ENCODE measurements at places on chromosomes 3 and 15. TPM values are rescaled to one million over a fixed set of nuclear protein-coding genes. Genes with fewer than 3 reads are reported as not detected.

The MGA gene
- 36.9 TPM for total RNA-seq

The FEZF2 gene
- not detected for total RNA-seq

The GRK7 gene
- not detected for total RNA-seq

The LOXL1 gene
- total RNA-seq: 12.3 TPM

DNA sequence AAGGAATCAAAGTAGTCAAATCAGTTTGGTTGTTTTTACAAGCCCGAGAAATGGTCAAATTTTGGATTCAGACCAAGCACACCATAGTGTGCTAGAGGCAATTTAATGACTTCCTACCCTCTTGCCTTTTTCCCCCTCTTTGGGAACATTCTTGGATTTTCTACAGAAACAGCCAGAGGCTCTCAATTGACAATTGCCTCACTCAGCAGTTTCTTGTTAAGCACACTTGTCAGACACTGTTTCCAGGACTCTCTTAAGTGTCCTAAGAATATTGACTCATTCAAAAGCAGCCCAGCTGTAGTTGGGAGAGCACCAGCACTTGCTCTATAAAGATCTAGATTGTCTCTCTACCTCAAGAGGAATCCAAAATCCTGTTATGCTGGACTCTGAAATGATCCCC is 1.5 kb upstream of the SLC35G2 start:
- DNase-seq: no peak

GRCh38 chr3:196227121-196227561 is 10.8 kb downstream of the SLC51A start:
- no peak for DNase-seq

- DNase-seq: no peak
These were observed 5.3 kb upstream of the REC114 start for GRCh38 chr15:73437543-73438109.

- no peak for DNase-seq
These were observed 42.0 kb upstream of the SKOR1 start for GRCh38 chr15:67783303-67783702.

DNA sequence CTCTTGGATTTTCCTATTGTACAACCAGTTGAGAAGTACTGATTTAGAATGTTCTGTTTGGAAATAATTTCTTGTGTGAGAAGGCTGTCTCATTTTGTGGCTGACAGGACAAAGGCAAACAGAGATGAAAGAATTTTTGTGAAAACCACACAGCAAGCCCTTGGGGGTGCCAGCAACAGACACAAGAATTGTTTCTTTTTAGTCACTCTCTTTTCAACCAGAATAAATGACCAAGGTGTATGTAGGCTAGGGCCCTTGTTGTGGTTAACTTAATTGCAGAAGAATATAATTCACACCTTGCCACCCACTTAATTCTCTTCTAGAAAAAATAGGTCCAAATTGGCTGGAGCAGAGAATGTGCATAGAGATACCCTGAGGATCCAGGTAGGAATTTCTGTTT is 329.4 kb upstream of the TBC1D5 start:
- no peak for DNase-seq

DNA sequence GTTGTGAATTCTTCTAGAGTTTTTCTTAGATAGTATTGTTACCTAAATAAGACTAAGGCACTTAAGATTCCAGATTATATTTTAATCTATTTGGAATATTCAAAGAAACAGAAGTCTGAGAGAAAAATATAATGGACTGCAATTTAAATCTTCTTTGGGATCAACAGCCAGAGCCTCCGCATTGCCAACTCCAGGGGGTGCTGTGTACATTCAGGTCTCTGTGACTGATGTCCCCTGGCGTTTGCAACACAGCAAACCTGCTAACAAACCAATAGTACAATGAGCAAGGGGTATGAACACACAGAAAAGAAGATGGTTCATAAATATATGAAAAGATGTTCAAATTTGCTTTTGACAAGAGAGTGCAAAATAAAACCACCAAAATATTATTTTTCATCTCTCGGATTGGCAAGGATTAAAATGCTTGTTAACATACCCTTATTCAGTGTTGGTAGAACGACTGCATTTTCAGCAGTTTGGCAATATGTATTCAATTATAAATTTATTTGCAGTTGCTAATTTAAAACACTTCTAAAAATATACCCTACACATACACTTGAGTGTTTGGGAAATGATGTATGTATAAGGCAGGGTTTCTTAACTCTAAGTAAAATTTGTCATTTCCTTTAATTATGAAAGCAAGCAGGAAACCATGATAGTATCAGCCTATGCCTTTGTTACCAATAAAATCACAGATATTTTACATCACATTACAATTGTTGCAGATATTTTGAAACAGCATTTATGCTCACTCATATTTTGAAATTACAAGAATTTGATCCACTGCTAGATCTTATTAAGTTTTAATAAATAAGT is 16.1 kb upstream of the TM4SF1 start:
- peak; percentile 73 for DNase-seq

DNA sequence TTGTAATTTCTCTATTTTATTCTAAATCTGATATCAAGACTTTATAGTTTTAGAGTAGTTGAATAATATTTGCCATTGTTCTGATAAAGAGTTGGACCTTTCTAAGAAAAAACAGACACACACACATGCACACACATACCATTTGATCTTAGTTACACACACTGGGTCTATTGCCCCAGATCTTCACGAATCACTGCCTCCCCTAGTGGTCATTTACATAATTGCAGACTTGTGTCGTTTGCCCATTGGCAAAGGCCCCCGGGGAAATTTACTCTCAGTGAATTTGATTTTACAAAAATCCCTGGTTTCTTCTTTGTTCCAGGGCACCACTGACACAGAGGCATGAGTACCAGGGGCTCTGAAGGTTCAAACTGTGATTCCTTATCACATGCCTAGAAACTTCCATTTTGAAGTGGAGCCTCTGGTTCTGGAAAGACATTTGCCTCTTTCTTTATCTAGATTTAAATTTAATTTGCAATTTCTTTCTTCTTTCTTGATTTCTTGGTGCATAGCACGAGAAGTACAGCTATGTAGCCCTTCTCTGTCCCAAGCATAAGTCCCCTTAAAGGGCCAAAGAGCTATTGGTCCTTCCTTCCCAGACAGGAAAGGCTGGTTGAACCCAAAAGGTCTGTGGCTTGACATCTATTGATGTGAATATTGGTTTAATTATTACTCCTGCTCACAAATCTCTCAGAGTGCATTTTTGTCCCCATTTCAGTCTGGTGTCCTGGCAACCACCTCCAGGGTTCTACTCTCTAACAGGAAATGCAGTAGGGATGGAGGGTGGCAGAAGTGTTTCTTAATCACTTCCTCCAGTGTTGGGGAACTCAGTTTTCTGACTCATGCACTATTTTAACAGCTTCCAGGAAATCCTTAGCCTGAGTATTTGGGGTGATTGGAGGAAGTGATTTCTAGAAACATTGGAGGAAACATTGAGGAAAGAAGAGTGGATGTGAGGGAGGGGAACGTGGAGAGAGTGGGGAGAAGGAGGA is 32.4 kb upstream of the SLC6A11 start:
- peak; percentile 38 for DNase-seq

Measured in WTC11 (cell line).